ENCODE measurements at places on chromosomes 4 and X. TPM values are rescaled to one million over a fixed set of nuclear protein-coding genes. Genes with fewer than 3 reads are reported as not detected.

- DNase-seq = no peak
These were observed 92.1 kb downstream of the AFF1 start for GRCh38 chr4:87026800-87027495.

DNA sequence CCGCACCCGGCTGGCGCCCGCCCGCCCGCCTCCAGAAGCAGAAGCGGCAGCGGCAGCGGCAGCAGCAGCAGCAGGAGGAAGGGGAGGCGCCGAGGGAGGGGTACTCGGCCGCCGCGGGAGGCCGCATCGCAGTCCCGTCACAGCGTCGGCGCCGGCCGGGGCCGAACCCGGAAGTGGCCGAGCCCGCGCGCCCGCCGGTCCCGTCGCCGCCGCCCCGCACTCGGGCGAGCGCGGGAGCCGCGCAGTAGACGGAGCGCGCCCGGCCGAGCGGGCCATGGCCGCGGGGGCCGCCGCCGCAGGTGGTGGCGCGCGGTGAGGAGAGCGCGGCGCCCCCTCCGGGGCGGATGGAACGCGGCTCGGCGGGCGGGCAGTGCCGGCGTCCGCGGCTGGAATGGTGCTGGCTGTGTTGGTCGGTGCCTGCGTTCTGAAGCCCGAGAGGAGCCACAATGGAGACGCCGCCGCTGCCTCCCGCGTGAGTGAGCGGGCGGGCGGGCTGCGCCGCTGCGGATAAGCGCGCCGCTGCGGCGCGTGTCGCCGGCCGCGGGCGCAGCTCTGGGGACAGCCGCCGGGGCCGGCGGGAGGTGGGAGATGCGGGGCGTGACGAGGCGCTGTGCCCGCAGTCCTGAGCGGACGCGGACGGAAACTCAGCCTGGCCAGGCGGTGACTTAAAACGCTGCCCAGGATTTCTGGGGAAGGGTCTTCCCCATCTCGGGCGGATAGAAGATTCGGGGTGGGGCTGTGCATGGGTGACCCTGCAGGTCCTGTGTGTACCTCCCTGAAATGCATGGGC, at the start of gene KLHL2:
TSS of gene KLHL2 (plus strand) at position 131 of the 790 bp plus-strand sequence. CDS start at position 447, 316 bp downstream.
- peak; percentile 49 for DNase-seq

DNA sequence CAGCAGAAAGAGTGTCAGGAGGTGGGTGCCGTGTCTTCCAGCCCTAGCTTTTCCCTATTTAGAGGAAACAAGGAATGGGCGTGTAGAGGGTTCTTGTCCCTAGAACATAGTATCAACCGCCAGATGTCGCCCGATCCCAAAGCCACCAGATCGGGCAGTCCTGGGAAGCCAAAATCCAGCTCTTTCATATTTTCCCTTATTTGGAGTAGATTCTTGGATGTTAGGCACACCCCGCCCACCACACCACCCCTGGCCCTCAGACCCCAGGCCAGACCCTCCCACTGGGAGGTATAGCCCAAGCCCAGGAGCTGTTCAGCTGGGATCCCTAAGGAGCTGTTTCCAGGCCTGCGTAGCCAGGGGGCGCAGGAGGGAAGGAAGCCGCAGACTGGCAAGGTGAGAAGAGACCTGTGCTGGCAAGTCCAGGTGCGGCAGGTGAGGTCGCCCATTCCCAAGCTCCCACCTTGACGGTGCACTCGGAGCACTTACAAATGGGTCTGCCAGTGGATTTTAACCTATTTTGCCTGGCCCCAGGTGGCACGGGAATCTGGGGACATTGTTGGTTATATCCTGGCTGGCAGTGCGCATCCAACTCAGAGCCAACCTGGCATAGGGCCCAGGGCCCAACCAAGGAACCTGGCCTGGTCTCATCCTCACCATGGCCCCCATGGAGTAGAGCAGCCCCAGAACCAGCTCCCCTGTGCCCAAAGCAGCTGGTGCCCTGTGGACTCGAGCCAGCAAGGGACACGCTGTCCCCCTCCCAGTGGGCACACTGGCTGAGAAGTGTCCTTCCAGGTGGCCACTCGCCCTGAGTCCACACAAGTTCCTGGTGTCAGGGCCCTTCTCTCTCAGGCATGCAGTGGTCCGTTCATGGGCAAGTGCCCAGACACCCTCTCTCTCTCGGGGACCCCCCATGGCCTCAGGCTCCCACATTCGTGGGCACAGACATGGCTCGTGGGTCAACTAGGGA, 811 bp downstream of the FLNA start:
- DNase-seq = peak; percentile 78

GRCh38 chr4:11469650-11470437, 41.1 kb upstream of the HS3ST1 start:
- no peak for DNase-seq

- DNase-seq = no peak
These were observed 46.9 kb upstream of the PHKA2 start for GRCh38 chrX:19030805-19031204.

DNA sequence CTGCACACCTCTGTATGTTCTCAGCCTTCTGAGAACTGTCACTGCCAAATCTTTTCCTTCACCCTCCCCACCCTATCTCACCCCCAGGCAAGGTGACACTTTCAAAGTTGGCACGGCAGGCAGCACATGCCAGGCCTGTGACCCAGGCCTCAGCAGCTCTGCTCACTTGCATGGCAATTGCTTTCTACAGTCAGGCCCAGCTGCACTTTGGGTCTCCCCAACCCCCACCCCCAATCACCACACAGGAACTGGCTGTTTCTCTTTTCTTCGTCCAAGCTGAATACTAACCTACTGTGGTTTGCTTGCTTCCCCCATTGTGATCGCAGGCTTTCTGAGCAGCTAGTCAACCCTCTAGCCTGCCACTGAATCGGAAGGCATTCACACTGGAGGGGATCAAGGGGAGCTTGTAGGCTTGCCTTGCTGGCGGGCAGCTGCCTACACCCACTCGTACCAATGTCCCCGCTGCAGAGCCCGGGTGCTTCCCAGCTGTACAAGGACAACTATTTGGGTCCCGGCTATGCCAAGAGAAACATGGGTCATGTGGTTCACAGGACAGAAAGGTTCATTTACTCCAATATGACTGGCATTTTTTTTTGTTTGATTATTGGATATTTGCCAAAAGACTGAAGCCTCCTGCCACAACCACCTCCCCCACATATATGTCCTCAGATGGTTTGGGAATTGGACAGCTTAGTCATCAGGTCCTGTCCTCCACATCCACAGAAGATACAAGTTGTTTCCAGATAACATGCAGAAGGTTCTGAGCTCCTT, 28.1 kb downstream of the SLC25A43 start:
- DNase-seq = no peak

- DNase-seq = no peak
These were observed 242.4 kb downstream of the TMA16 start for GRCh38 chr4:163736876-163737275.

GRCh38 chrX:19094654-19095053, 27.6 kb downstream of the ADGRG2 start:
- no peak for DNase-seq

F11 gene
- not detected for total RNA-seq

CFAP97 gene
- total RNA-seq = 27.7 TPM

GRK4 gene
- total RNA-seq = 3.3 TPM

ZBTB33 gene
- total RNA-seq = 15.0 TPM

AKAP4 gene
- total RNA-seq = not detected

Data from H4 (cell line).